Activated naive CD8-positive, alpha-beta T cell treated with anti-CD3 and anti-CD28 coated beads for 36 hours (primary cell): ENCODE measurements at places on chromosomes 4 and X. TPM values are rescaled to one million over a fixed set of nuclear protein-coding genes. Genes with fewer than 3 reads are reported as not detected.
A peak's percentile ranks its signal among the peaks of the same experiment; 100 is the strongest.

- no peak overlapping the region for H3K27ac ChIP-seq
- DNase-seq, result no peak
- H3K27me3 ChIP-seq, result no peaks in the 10 kb centered on the region
These were observed 123.8 kb downstream of the RPS6KA6 start for GRCh38 chrX:84064164-84064563.

DNA sequence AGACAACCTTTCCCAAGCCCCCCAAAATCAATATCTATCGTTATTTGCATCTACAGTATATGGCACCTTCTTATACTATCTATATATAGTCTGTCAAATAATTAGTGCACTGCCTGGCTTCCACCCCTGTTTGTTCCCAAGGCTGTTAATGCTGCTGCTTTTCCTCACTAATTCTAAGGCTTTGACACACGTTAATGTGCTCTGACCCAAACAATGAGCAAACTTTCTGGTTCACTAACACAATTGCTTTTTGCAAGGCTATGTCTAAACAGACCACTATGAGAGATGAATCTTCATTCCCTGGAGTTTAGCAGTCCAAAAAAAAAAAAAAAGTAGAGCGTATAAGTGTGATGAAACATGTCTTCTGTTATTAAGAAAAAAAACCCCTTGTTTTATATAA lies 360.9 kb upstream of the AGA start:
- no peak overlapping the region for H3K27ac ChIP-seq
- no peaks in the 10 kb centered on the region for H3K36me3 ChIP-seq
- H3K4me3 ChIP-seq, result no peak overlapping the region
- no peak for DNase-seq
- no peaks in the 10 kb centered on the region for H3K27me3 ChIP-seq

DNA sequence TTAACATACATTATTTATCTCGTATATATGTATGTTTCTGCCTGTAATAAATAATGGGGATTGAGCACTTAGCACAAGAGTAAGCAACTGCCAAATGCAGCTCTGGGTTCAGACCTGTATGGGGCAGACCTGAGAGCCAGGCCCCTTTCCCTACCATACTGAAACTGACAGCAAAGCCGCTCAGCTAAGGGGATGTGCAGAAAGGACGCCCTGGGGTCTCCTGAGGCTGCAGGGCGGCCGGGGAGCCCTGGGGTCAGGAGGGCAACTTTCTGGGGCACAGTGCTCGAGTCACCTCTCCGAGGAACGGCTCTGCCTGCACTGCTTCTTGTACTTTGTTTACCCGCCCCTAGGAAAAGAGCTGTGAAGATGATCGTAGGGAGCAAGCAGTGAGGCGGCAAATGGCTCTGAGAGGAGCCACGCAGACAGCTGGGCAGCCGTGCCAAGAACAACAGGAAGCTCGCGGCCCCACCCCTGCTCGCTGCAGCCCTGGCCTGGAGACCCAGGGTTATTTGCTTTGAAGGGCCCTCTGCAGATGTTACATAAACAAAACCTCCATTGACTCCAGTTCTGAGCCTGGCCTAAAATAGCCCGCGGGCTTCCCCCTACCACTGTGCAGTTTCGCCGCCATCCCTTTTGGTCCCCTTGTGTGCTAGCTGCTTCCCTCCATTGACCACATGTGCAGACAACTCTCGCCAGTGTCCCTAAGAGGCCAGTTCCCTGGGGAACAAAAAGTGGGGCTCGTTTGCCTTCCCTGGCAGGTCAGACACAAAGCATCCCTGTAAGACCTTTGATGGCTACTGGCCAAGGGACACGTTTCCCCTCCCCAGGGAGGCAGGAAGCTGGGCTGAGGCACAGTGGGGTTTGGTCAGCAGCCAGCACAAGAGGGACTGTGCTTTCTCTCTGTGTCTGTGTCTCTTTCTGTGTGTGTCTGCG lies 111.3 kb upstream of the LNX1 start:
- H3K4me1 ChIP-seq, result peaks cover 12% of the 10 kb centered on the region
- peak overlapping the region; percentile 60 for H3K4me3 ChIP-seq
- no peak for DNase-seq
- H3K36me3 ChIP-seq, result no peaks in the 10 kb centered on the region

Gene FRMPD3
- total RNA-seq, result not detected

DNA sequence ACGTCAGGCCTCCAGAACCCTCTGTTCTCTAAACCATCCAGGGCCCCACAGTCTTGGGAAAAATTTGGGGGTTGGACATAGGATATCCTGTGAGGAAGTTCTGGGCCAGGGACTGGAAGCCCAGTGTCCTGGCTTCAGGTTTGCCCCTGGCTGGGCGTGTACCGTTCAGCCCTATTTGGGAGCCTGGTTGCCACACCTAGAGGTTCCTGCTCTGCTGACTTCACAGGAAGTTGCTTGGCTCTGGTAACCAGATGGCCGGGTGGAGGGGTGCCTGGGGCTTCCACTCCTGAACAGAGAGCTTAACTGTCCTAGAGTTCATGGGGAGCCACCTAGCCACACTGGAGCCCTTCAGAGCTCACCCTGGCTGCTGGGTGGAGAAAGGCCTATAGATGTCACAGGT lies 1.1 kb downstream of the TAFAZZIN start:
- peak overlapping the region; percentile 80 for H3K4me3 ChIP-seq
- peak overlapping the region; percentile 70 for H3K27ac ChIP-seq
- peaks cover 6% of the 10 kb centered on the region for H3K4me1 ChIP-seq
- DNase-seq, result no peak
- peaks cover 5% of the 10 kb centered on the region for H3K36me3 ChIP-seq

Gene PDCL2
- not detected for total RNA-seq

DNA sequence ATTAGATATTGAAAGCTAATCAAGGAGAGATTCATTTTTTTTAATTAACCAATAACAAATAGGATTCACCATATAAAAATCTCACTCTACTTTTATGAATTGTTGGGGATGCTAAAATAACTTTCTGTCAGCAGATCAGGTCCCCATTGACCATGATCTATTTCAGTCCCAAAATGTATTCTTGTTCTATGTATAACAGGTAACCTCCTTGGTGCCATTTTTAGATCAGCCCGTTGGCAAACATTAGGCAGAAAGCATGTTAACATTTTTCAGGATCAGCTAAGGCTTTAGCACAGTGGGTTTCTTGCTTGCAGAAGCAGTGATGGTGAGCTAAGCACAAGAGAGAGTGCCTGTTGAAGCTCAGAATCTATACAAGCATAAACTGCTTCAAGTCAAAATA lies 40.8 kb upstream of the COX7B2 start:
- no peaks in the 10 kb centered on the region for H3K27me3 ChIP-seq
- no peak overlapping the region for H3K27ac ChIP-seq
- no peak for DNase-seq
- no peaks in the 10 kb centered on the region for H3K36me3 ChIP-seq
- no peaks in the 10 kb centered on the region for H3K4me1 ChIP-seq
- no peak overlapping the region for H3K4me3 ChIP-seq

Gene BEX1
- 1.8 TPM for total RNA-seq

DNA sequence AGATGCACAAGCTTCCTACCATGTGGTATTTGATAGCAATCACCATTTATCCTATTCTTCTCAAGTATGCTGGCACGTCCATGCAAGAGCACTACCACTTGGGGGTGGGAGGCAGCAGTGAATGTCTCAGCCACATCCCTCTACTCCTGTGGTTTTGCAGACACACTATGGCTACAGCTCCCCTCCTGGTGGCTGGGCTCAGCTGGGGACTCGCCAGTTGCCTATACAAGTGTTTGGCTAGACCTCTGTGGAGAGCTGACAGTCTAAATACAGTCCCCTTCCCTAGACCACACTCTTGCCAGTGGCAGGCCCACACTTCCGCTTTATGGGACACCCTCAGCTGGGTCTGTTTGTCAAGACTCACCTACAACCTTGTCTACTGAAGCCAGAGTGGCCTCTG lies 53.2 kb downstream of the ADGRA3 start:
- no peak overlapping the region for H3K4me3 ChIP-seq
- no peaks in the 10 kb centered on the region for H3K27me3 ChIP-seq
- H3K27ac ChIP-seq, result peak overlapping the region; percentile 37
- peaks cover 5% of the 10 kb centered on the region for H3K4me1 ChIP-seq

Gene CENPI
- total RNA-seq, result 14.7 TPM

DNA sequence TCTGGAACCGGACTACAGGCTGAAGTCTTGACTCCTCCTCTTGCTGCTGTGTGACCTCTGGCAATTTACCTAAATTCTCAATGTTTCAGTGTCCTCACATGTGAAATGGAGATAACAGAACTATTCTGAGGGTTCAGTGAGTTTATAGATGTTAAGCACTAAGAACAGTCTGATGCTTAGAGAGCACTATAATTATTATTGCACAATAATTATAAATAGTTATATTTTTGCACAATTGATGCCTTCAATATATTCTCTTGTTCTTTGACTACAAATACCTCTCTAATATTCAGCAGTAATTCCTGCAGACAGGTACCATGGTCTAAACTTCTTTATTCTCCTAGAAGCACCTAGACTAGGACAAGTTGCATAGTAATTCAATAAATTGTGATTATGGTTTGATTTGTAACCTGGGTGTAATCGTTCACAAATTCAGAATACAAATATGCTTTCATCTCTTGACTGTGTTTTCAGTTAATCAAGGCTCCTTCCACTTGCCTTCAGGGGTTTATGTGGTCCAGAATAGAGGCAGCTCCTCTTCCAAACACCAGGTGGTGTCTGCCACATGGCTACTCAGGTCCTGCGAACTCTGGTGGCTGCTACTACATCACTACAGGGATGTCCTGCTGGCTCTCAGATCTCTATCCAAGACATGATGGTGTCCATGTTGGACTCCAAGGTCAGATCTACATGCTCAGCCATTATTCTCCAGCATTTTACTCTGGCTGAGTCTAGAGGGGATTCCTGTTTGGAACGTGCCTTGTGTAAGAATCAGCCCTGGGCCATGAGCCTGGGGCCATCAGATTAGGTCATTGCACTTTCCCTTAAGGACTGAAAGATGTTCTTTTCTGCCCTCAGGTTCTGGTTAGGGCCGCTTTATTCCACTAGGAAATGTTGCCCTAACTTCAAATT lies 103.4 kb downstream of the QRFPR start:
- no peak for DNase-seq
- no peak overlapping the region for H3K27ac ChIP-seq
- H3K4me3 ChIP-seq, result no peak overlapping the region
- H3K4me1 ChIP-seq, result peaks cover 16% of the 10 kb centered on the region

GRCh38 chr4:153522802-153523094 lies 56.6 kb downstream of the TMEM131L start:
- H3K4me1 ChIP-seq, result peaks cover 94% of the 10 kb centered on the region
- H3K27ac ChIP-seq, result peak overlapping the region; percentile 98
- H3K27me3 ChIP-seq, result no peaks in the 10 kb centered on the region
- peaks cover 74% of the 10 kb centered on the region for H3K36me3 ChIP-seq
- DNase-seq, result peak; percentile 68

- H3K4me3 ChIP-seq, result no peak overlapping the region
- H3K36me3 ChIP-seq, result no peaks in the 10 kb centered on the region
- no peak for DNase-seq
- H3K27me3 ChIP-seq, result no peaks in the 10 kb centered on the region
- no peak overlapping the region for H3K27ac ChIP-seq
- H3K4me1 ChIP-seq, result no peaks in the 10 kb centered on the region
These were observed 890.7 kb upstream of the INTU start for GRCh38 chr4:126742048-126742447.

- peaks cover 3% of the 10 kb centered on the region for H3K4me1 ChIP-seq
- no peak for DNase-seq
- H3K27me3 ChIP-seq, result no peaks in the 10 kb centered on the region
- no peak overlapping the region for H3K4me3 ChIP-seq
These were observed 9.8 kb upstream of the ACOT9 start for GRCh38 chrX:23752740-23753415.

Gene VEGFD
- total RNA-seq, result not detected

GRCh38 chrX:110853610-110854009 lies 58.0 kb upstream of the CHRDL1 start:
- H3K4me1 ChIP-seq, result no peaks in the 10 kb centered on the region
- no peak overlapping the region for H3K4me3 ChIP-seq
- DNase-seq, result no peak
- H3K36me3 ChIP-seq, result peaks cover 2% of the 10 kb centered on the region
- H3K27ac ChIP-seq, result no peak overlapping the region
- H3K27me3 ChIP-seq, result peaks cover 3% of the 10 kb centered on the region

- no peak for DNase-seq
- no peaks in the 10 kb centered on the region for H3K27me3 ChIP-seq
- no peaks in the 10 kb centered on the region for H3K4me1 ChIP-seq
- no peak overlapping the region for H3K4me3 ChIP-seq
These were observed 50.4 kb upstream of the TBL1X start for GRCh38 chrX:9414416-9414815.

DNA sequence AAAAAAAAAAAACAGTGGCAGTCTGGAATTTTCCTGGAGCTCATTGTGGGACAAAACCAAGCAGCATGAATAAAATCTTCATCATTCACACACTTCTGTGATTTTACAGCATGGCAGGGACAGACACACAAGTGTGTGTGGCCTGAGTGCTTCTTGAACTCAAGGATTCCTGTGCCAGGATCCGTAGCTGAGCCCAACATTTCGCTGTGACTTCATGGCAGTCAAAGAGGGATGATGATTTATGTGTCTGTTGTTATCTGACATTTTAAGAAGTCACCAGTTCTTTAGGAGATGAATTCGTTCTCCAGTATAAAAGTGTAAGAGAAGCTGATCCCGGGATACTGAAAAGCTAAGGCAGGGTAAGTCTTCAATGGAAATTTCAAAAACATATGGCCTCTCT lies 57.0 kb downstream of the ING2 start:
- H3K27me3 ChIP-seq, result no peaks in the 10 kb centered on the region
- no peaks in the 10 kb centered on the region for H3K36me3 ChIP-seq

DNA sequence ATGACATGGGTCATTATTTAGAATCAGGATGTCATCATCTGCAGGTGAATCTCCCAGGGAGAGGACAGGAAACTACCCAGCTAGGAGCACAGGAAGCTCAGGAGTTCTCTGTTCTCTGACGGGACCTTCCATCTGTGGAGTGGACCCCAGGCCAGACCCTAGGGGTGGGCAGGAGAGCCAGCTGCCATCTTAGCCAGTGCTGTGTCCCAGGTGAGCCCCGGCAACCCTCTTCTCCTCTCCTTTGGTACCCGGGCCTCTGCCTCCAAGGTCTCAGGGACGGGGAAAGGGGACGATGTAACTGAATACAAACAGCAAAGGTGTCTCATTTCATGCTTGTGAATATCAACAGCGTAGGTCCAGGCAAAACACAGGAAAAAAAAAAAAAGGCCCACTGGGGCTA lies 48.5 kb downstream of the C4orf50 start:
- peaks cover 10% of the 10 kb centered on the region for H3K27me3 ChIP-seq
- H3K4me3 ChIP-seq, result no peak overlapping the region
- no peak overlapping the region for H3K27ac ChIP-seq

GRCh38 chr4:88573276-88573980 lies 18.9 kb upstream of the HERC3 start:
- no peaks in the 10 kb centered on the region for H3K36me3 ChIP-seq
- no peak overlapping the region for H3K27ac ChIP-seq
- peaks cover 6% of the 10 kb centered on the region for H3K27me3 ChIP-seq
- DNase-seq, result no peak
- no peaks in the 10 kb centered on the region for H3K4me1 ChIP-seq
- H3K4me3 ChIP-seq, result no peak overlapping the region

Gene SHROOM3
- 0.10 TPM for total RNA-seq
